NCI-H1417 (cell line): ENCODE measurements at places on chromosomes 7 and 10.

DNA sequence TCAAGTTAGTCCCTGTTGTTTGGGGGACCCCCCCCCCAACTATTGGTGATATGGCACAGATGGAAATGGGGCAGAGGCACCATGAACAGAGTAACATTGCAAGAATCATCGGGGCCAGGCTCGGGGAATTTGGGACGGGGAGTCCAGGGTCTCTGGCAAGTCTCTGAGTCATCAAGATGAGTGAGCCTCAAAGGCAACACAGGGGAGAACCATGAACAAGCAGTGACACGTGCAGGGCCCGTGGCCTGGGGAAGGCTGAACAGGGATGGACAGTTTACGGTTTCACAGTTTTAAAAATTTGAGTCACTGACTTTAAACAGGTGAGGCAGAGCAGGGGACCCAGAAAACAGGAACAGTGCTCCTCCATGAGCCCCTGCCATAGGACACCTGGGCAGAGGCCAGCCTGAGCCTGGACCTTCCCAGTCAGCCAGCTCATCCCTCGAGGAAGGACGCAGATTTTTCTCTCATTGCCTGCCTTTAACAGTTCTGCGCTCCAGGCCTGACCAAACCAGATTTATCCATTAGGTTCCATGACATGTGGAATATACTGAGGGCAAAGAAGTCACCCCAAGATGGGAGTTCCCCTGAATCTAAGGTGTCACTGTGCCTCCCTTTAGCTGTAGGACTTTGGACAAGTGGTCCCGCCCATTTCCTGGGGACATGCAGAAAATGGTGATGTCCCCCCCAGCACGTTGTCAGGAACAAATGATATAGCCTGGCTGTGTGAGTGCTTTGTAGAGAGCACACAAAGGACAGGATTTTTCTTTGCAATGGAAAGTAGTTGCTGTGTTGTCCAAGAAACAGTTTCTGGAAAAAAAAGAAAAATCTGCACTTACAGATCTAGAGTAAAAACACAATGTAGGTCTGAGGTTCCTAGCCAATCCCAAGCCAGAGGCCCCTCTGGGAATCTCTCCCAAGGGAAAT, 23.8 kb downstream of the CHST15 start:
- no peak for DNase-seq

GRCh38 chr10:106424054-106424453, 740.5 kb downstream of the SORCS1 start:
- no peak for DNase-seq

DNA sequence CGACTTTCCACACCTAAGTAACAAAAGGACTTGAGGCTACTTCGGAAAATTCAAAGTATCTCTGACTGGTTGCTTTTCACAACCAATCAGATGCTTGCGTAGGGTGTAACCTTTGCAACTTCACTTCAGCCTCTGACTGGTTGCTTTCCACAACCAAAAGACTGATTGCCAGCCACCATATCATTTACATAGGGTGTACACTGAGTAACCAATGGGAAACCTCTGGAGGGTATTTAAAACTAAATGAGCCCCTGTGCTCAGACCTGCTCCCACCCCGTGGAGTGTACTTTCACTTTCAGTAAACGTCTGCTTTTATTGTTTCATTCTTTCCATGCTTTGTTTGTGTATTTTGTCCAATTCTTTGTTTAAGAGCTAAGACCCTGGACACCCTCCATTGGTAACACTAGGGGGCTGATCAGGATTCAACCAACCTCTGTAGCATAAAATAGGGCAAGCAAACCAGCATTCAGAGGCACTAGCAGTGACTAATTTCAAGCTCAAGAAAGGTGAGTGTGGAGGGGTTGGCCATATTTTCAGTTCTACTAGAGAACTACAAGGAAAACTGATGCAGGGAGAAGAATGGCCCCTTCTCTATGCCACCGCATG, 390.8 kb downstream of the POM121L12 start:
- DNase-seq: no peak

DNA sequence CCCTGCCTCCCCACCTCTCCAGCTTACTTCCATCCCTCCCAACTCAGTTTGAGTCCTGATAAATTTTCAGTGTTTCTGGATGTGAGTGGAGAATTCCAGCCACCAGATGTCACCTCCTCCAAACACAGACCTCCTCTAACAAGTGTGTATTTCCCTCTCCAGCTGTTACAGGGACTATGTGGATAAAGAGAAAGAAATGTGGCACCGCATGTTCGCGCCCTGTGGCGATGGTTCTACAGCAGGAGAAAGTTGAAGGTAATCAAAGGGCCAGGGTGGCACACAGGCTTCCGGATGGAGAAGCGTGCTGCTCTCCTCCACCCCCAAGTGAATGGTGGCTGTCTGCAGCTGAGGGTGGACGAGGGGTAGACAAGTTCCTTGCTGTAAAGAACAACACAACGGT, 14.7 kb downstream of the FKBP6 start:
- peak; percentile 20 for DNase-seq

- DNase-seq: no peak
These were observed 10.0 kb upstream of the DUSP5 start for GRCh38 chr10:110487411-110488331.

DNA sequence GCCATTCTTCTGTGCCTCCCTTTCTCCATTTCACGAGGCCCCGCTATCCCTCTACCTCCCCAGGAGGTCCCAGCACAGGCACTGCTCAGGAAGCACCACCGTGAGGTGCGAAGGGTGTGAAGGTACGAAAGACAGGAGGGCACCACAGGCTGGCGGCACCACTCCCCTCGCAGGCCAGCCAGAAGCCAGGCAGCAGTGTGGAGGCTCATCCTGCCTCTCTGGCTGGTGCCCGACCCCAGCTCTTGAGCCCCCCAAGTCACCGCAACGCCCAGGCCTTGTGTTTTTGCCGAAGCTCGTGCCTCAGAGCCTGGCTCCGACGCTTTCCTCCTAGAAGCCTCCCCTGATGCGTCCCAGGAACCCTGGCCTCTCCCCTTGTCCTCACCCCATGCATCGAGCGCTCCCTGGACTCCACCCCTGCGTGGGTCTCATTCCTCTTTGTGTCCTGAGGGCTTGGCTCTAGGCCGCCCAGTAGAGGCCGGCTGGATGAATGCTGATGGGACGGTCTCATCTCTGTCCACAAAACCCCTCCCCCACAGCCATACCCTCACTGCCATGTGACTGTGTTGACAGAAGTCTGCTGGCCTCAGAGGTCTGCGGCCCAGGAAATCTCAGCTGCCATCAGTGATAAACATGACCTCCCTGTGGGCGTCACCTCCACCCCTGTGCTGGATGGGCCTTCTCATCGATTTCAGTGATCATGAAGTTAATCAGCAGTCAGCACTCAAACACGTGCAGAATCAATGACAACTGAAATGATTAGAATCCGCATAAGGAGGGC, 19.3 kb downstream of the BRI3 start:
- DNase-seq: no peak

DNA sequence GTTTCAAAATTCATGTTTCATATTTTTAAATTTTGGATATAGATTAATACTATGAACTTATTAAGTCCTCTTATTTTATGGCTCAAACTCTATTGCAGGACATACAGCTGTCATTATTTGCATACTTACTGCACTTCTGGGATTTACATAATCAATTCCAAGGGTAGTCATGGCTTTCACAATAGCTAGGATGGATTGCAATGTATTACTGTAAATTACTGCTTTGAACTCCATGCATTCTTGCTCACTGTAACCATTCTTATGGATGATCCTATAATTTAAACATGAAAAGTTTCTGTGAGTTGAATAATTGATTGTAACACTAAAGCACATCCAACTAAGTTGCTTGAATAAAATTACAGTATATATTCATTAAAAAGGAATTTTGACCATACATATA, 23.5 kb downstream of the GNAT3 start:
- no peak for DNase-seq

DNA sequence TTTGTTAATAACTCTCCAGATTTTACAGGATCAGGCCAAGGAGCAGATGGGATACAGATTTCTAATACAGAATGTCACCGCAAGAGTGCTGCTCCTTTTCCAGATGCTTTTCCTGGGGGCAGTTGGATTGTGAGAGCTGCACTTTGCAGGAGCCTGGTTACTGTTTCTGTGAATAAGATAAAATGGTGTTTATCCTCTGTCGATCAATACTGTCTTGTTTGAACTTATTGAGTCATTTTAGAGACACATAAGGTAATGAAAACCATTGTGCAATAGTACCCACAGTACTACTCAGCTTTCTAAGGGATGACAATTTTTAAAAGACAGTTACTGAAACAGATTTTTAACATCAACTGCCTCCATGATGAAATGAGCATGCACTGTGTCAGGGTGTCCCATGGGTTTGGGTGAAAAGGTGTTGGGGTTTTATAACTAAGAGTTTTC, 2.9 kb downstream of the A1CF start:
- DNase-seq: no peak

GRCh38 chr7:494906-495305, 24.7 kb downstream of the PDGFA start:
- no peak for DNase-seq

DNA sequence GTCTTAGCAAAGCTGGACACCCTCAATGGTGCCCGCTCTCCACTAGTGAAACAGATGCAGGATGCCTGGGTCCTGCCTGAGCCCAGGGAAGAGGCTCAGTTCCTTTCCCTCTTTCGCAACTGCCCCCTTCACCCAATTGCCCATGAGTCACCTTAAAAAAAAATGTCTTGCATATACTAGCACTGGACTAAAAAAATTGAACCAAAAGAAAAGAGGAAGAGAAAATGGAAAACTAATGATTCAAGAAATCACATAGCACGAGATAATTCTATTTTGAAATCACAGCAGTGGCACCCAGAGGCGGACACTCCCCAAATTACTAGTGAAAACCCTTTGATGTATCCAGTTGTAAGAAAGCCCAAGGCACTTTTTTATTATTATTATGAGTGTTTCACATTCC, 972.5 kb downstream of the LRMDA start:
- no peak for DNase-seq

DNA sequence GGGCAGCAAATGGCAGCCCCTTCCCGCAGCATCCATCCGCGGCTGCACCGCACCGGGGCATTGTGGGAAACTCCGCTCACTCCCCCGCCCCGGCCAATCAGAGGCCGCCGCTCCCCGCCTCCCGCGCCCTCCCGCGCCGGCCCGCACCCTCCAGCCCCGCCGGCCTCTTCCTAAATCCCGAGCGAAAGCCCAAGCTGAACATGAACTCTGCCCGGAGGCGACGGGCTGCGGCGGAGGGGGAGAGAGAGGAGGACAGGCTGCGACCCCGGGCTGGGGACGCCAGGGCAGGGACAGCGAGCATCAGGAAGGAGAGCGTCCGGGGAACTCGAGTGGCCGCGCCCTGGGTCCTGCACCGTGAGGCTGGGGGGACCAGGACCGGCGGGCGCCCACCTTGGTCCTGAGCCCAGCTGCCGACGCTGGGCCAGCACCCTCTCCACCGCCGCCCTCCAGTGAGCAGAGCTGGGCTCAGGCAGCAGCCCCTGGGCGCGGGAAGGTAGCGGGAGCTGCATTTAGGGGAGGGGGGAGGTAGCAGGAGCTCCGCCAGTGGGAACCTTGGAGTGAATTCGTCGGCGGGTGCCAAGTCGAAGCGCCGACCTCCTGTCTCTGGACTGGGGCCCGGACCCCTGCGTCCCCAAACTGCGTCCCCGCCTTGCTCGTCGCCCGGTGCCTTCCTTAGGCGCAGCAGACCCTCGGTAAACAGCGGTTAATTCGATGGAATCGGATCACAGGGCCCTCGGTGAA, at the start of gene DGKI:
DGKI (minus strand) TSS at position 148 of the 741 bp plus-strand sequence.
- peak; percentile 88 for DNase-seq

DNA sequence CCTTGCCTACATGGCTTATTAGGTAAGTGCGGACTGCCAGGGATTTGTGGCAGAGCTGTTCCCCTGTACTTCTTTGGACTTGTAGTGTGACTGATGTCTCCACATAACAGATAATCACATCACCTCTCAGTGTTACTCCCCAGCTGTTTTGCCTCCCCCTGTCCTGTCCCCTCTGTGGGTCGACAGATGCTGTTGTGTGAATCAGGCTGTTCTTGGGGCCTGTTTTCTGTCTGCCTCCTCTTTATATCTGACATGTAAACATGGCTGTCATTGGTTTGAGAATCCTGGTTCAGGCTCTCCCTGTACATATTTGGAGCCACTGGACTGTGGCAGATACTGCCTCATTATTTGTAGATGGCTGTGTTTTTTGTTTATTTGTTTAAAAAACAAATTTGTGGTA, 22.7 kb downstream of the CCNY start:
- no peak for DNase-seq

DNA sequence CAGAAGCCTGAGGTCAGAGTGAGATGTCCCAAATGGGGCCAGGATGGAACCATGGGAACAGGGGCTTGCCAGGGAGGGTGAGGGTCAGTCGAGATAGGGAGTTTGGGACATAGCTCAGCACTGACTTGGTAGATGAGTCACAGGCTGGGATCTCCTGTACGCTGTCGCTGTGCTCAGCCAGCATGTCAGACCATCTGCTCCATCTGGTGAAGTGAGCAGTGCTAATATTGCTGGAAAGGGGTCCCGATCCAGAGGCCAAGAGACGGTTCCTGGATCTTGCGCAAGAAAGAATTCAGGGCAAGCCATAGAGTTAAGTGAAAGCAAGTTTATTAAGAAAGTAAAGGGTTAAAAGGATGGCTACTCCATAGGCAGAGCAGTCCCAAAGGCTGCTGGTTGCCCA, 505.6 kb downstream of the GALNT17 start:
- DNase-seq: no peak

DNA sequence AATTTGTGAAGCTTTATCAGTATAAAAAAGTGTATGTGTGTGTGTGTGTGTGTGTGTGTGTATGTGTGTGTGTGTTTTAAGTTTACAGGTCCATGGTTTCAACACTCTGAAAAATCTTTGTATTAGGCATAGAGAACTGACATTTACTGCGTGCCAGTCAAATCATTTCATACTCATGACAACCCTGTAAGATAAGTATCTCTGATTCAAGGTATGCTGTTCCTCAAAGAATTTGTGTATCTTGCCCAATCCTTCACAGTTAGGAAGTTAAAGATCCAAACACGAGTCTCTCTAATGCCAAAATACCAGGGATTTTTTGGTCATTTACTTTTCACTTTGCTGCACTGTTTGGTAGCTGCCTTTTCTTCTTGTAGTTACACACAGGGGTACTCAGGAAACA, 1121.3 kb upstream of the AUTS2 start:
- DNase-seq: no peak

GRCh38 chr10:70064486-70064885, 11.8 kb downstream of the MACROH2A2 start:
- no peak for DNase-seq

- DNase-seq: no peak
These were observed 84.3 kb upstream of the SKAP2 start for GRCh38 chr7:26948617-26949118.

DNA sequence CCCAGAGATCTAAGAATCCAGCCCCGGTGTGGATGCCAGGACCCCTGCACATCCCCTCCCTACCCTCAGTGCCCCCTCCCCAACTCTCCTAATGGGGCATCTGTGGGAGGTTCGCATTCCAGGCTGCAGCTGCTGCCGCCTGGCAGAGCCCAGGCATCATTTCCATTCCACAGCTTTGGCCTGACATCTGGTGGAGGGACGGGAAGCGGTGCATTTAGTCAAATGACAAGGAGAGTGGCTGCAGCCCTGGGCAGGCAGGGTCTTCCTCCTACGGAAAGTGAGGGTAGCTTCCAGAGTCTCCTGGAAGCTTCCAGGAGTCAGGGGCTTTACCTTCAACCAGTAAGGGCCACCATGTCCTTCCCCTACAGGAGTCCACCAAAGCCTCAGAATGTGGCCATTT, 30.8 kb downstream of the PRLHR start:
- DNase-seq: peak; percentile 51

GRCh38 chr7:16084370-16084769, 337.0 kb downstream of the CRPPA start:
- DNase-seq: no peak
